Spinal cord (tissue), 10 donors: ENCODE measurements at places on chromosomes 7 and 10. TPM values are rescaled to one million over a fixed set of nuclear protein-coding genes. Genes with fewer than 3 reads are reported as not detected.

GRCh38 chr7:101133621-101134398, 6.9 kb downstream of the SERPINE1 start:
- DNase-seq, result no peak

- DNase-seq, result no peak
Observed at GRCh38 chr7:135409845-135410542, 99.9 kb downstream of the CNOT4 start.

DNA sequence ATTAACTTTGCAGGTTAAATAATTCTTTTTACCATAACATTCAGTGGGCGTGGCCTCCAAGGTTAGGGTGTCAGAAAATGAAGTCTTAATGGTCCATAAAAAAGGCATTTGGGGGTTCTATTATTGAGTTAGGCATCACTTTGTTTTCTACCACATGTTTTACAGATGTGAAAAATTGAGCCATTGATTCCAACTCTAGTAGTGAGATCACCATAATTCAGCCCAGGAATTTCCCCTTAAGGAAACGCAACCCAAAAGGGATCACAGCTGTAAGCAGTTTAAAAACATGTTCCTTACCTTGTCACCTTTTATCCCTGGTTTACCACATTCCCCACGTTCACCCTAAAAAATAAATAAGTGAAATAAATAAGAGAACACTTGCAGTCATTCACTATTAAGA, 24.9 kb downstream of the COL28A1 start:
- DNase-seq, result no peak

- DNase-seq, result no peak
Observed at GRCh38 chr7:141313896-141314295, 237.3 kb upstream of the AGK start.

GRCh38 chr10:79111427-79111826, 42.7 kb downstream of the ZMIZ1 start:
- no peak for DNase-seq

DNA sequence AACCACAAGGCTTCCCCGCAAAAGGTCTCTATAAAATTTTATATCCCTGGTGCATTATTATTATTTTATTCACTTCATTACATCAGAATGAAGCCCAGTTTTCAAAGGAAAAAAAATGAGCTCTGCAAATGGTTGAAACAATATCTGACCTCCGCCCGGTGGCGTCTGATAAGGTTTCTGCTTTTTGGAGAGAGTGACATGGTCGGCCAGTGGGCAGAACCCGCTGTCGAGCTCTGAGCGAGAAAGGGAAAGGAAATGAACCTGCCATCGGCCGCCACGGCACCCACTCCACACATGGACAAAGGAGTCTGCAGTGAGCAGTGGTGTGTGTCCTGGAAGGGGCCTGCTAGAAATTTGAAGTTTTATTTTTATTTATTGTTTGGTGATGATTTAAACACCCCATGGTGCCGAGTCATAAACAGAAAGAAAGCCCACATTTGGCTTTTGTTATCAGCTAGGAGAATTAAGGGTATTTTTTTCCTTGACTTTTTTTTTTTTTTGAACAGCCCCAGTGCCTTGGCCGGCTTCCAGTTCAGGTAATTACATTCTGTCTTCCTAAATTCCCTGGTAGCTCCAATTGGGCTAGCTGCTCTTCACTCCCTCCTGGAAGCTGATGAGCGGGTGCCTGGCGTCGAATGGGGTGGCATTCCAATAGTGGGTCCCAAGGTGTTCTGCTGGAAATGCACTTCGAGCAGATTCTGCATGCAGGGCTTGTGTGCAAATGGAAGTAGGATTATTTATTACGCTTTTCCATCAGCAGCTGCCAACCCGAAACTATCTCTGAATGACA, 149.4 kb upstream of the MKI67 start:
- no peak for DNase-seq

GRCh38 chr7:74658178-74659004, 873 bp downstream of the GTF2I start:
- DNase-seq, result peak; percentile 98

DNA sequence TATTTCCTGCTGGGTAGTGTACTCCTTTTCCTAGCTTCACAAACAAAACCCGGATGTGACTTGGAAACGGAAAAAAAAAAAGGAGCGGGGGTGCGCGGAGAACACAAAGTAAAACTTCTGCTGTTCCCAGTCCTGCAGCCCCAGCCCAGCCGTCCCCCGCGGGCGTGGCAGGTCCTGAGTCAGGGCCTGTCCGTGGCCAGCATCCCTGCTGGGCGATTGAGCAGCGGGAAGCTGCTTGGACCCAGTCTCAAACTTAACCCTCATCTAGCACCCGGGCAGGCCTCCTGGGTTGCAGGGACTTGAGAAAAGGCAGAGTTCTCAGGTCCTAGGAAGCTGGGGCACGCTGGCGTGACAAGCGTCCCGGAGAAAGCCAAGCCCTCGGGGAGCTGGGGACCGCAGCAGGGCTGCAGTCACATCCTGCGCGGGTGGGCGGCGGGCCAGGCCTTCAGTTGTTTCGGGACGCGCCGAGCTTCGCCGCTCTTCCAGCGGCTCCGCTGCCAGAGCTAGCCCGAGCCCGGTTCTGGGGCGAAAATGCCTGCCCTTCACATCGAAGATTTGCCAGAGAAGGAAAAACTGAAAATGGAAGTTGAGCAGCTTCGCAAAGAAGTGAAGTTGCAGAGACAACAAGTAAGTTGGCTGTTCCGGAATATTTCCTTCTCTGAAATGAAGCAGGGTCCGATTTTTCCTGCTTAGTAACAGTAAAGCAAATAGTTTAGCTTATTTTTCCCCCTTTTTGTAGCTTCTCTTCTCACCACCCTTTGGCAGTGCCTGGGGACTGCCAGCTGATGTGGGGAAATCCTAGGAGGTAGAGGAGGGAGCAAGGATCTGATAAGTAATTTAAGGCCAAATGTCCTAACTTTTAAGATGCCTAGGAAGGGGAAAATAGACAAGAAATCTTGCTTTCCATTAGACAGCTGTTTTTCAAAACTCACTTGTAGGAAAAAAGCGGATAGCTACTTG, at the start of gene GNG11:
Gene GNG11, plus strand, starts transcription at position 129 of the 960 bp plus-strand sequence. Its CDS starts 403 bp downstream, at position 532.
- peak; percentile 78 for DNase-seq

DNA sequence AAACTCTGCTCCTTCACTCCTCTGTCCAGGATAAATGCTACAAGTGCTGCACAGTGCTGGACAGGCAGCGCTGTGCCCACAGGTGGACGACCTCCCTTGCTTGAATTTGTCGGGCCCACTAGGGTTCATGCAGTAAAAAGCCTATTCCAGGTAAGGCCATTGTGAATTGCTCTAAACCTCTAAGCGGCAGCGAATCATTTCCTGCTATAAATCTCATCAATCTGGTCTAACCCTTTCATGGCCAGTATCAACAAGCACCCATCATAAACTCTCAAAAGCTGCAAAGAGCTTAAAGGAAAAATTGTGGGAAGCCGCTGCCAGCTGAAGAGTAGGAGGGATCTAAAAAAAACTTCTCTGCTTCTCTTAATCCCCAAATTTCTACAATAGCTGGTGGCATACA, 134.2 kb downstream of the SLC25A13 start:
- no peak for DNase-seq

DNA sequence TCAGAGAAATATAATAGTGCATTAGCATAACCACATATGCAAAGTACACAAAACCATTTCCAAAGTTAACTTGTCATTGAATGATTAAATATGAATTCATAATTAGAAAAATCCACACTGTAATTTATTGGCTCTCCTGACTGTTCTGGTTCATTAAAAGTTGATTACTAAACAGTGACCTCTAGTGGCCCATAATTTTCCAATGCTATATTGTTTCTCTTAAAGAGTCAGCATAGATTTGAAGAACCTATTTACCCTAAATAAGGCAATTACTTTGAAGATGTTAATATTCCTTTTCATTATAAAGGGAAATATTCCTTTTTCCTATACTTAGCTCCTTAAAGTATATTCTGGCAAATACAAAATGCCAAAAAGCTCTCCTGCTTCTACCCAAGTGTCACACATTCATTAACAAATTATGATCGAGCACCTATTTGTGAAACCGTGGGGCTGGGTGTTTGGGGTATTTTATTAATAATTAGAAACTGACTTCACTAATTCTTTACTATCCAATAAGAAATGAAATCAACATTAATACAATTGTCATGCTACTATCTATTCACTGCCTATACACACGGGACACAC, 86.2 kb downstream of the HIBADH start:
- no peak for DNase-seq

DNA sequence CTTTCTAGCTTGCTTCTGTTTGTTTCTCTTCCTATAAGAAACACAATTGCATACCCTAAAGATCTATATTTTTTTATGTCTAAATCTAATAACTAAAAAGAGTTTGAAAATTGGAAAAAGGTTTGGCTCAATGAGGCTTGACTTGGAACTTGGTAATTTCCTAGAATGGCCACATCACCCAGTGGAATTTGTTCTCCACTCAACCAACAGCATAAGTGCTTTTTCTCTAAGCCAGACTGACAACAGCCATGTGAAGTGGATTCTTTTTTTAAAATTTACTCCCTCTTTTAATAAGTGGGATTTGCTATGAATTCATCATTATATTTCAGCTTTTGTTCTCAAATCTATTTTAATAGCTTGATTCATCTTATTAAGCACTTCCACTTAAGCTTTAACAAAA, 33.8 kb downstream of the GBF1 start:
- DNase-seq, result no peak

DNA sequence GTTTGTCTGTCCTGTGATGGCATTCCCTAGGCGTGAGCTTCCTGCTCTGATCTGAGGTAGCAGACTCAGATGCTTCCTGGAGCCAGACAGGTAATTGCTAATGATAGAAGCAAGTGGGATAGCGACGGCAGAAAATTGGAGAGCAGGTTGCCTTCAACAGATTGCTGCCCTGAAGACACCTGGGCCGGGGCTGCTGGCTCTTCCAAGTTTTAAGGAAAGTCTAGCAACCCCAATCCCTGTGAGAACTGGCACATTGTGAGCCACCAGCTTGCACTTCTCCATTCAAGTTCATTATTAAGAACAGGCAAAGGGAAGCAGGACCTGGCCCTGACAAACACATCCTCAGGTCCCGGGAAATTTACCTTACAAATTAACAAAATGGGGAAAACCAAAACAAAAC, 50.8 kb downstream of the ITPRID1 start:
- DNase-seq, result no peak

DNA sequence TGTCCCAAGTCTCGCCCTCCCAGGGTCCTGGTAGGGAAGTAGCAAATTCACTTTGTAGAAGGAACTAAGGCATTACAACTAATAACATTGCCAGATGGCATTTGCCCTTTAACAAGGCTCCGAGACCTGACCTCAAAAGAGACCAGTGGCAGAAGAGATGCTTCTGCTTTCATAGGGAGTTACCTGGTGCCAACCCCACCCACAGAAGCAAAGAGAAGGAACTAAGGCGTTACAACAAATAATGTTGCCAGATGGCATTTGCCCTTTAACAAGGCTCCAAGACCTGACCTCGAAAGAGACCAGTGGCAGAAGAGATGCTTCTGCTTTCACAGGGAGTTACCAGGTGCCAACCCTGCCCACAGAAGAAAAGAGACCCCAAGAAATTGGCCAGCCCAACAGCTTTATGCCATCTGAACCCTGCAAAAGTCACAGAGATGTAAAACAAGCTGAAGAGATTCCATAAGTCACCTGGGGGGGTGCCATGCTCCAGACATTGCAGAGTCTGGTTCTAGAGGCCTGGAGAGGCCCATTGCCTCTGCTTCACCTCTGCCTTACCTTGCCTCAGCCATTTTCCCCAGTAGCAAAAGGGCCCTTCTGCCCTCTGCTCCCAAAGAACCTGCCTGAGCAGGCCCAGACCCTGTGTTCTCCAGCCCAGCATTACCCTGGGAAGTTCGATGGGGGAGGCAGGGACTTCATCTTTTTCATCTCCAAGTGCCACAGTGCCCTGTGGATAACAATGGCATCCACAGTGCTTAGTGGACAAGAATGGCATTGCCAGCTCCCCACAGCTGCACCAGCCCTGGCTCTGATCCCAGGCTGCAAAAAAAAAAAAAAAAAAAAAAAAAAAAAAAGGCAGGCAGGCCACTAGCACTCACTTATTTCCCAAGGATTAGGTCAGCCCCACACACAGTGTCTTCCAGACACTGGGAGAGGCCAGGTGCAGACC, 179.5 kb upstream of the PLXNA4 start:
- no peak for DNase-seq

DNA sequence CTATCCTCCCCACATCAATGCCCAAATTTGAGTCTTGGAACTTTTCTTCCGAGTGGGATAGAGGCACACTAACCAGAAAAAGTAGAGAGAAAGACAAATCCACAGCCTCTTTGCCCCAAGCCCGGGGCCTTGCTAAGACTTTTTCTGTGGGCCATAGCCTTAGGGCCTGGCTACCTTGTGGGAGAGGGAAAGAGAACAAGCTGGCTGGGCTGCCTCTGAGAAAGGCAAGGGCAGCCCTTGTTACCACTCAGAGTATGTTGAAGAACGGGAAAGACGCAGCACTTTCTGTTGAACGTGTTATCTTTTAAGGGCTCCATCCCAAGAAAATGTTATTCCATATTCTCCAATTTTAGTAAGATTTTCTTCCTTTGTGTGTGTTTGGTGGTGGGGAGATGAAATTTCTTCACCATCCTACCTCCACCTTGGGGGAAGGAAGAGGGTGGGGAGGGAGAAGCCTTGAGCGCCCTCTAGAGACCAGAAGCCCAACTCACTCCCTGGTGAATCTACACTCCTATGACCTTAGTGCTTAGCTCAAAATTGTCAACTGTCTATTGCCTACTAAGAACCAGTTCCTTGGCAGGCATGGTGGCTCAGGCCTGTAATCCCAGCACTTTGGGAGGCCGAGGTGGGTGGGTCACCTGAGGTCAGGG, 3.9 kb upstream of the NRF1 start:
- DNase-seq, result no peak

DNA sequence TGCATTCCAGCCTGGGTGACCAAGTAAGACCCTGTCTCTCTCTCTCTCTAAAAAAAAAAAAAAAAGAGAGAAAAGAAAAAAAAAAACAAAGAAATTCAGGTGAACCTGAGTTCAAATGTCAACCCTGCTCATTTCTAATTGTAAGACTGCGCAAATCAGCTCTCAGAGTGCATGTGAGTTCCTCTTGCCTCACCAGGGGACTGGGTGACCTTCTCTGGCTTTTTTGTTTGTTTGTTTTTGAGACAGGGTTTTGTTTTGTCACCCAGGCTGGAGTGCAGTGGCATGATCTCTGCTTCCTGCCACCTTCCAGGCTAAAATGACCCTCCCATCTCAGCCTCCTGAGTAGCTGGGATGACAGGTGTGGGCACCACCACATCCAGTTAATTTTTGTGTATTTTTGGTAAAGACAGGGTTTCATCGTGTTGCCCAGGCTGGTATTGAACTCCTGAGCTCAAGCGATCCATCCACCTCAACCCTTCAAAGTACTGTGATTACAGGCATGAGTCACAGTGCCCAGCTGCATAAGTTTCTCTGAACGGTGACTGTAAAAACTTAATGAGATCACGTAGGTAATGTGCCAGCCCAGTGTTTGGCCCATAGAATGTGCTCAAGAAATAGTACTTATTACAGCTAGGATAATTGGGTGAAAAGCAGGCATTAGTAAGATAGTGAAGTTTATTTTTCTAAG, 45.3 kb upstream of the BAMBI start:
- DNase-seq, result no peak

Gene PPRC1
- 9.9 TPM for total RNA-seq

Gene CALHM1
- 0.06 TPM for total RNA-seq

Gene LAMB4
- total RNA-seq, result 0.50 TPM

Gene KIAA1549
- 11.1 TPM for total RNA-seq

Gene DYDC1
- total RNA-seq, result 1.4 TPM

Gene C1QL3
- 11.8 TPM for total RNA-seq
